Brain (organoid and tissue), 16 donors: ENCODE measurements at places on chromosomes 7 and 10.

- no peak for DNase-seq
Observed at GRCh38 chr7:3436746-3437145, 135.7 kb downstream of the SDK1 start.

DNA sequence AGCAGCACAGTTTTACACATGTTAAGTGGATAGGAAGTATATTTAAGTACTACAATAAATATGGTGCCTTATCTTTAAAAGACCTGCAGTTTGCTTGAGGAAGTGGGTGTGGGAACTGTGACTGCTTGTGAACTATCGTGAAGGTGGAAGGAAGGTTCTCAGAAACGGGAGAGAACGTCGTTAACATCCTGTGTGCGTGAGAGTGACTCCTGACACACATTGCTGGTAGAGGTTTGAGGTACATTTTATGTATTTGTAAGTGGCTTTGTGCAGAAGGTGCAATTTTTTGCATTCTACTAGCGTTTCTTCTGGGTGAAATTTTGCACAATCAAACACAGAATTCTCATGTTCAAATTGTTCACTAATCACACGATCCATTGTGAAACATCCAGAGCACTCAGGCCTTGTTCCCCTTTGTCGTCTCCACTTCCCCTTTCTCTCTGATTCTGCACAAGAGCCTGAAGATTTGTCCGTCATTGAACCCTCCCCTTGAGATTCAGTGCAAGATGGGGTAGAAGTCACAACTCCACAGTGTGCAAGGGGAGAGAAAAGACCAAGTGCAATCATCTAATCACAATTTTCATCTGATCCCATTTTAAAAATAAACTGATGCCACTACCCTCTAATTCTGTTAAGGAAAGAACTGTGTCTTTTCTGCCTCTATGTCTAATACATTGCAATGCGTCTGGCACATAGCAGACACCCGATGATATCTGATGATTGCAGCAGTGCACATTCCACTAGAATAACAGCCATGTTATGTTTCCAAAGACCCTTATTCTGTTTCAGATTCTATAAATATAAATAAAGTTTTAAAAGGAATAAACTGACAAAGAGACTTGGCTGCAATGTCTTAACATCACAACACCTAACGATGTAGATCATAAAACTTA lies 279.9 kb downstream of the NEBL start:
- DNase-seq, result no peak

DNA sequence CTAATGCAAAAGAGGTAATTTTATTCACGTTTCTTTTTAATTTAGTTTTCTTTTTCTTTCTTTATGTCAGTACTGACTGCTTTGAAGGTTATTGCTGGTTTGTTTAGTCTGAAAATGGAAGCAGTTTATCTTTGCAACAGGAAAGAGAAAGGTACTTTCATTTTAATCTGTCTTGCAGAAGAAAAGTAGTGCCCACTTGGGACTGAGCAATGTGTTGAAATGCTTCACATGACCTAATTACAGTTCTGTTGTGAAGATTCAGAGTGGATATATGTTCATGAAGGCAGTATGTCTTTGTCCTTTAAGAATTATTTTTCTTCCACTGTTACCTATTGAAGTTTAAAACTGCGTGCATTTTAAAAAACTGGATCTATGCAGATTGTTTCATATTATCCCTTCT lies 80.1 kb downstream of the ANKIB1 start:
- peak; percentile 6 for DNase-seq

DNA sequence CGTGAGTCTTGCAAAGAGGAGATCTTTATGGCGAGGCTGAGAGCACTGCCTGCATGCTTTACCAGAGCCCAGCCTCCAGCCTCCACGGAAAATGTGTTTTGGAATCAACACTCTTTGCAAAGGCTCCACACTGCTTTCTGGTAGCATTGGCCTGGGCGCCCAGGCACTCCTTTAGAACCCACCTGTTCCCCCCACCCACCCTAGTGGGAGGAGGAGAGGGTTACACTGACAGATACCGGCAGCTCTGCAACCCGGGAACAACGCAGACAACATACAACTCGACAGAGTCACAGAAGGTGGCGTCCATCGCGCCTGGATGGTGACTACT lies 5.5 kb upstream of the MNX1 start:
- no peak for DNase-seq

DNA sequence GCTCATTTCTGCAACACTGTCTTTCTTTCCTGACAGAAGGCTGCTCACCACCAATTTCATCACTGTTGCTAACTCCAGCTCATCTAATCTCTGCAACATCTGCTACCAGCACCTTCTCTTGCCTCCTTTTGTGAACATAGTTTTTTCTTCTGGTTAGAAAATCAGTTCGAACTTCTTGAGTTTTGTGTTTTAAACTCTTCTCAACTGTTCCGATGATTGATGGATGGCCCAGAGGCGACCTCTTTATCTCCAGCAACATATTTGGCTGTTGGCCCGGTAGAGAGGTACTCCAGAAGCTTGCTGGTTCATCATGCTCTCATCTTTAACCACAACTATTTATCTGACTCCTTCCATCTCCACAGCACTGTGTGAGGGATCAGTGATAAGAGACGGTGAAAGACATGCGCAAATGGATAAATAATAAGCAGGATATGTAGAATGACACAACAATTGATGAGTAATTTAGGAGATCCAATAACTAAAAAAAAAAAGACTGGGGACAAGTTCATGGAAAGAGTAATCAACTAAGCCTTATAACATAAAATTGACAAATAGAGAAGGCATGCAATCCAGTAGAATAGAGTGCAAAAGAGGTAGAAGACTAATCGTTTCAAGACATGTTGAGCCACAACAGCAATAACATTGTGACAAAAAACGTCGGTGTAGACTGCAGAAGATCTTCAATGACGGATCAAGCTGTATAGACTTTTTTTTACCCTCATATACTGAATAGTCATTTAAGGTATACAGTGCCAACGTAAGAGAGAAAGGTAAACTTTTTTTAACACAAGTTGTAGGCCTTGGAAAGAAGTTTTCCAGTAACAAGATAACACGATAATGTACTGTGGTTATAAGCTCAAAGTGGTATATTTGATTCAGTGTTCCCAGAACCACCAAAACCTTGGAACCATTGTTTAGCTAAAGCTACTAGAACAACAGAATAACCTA lies 152.2 kb downstream of the CRPPA start:
- DNase-seq, result no peak

- no peak for DNase-seq
Observed at GRCh38 chr10:116915340-116915739, 66.0 kb downstream of the ENO4 start.

- DNase-seq, result no peak
Observed at GRCh38 chr10:98055841-98056516, 25.6 kb upstream of the CRTAC1 start.

DNA sequence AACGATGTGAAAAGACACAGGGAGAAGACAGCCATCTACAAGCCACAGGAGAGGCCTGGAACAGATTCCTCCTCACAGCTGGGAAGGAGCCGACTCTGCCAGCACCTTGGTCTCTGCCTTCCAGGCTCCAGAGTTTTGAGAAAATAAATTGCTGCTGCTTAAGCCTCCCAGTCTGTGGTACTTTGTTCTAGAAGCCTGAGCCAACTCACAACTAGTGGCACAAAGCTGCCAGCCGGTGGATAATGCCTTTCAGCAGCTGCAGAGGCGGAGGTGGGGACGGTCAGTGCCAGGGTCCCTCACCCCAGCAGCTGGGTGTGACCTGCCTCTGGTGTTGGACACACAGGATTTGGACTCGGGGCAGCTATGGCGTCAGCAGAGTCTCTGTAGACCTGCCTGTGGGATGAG lies 255.4 kb upstream of the PITRM1 start:
- no peak for DNase-seq
